SIG-M5 (cell line): ENCODE measurements at places on chromosomes 1 and 21.
A peak's percentile ranks its signal among the peaks of the same experiment; 100 is the strongest.

- peak; percentile 89 for DNase-seq
Observed at GRCh38 chr1:226001963-226002666, 3.0 kb upstream of the SDE2 start.

DNA sequence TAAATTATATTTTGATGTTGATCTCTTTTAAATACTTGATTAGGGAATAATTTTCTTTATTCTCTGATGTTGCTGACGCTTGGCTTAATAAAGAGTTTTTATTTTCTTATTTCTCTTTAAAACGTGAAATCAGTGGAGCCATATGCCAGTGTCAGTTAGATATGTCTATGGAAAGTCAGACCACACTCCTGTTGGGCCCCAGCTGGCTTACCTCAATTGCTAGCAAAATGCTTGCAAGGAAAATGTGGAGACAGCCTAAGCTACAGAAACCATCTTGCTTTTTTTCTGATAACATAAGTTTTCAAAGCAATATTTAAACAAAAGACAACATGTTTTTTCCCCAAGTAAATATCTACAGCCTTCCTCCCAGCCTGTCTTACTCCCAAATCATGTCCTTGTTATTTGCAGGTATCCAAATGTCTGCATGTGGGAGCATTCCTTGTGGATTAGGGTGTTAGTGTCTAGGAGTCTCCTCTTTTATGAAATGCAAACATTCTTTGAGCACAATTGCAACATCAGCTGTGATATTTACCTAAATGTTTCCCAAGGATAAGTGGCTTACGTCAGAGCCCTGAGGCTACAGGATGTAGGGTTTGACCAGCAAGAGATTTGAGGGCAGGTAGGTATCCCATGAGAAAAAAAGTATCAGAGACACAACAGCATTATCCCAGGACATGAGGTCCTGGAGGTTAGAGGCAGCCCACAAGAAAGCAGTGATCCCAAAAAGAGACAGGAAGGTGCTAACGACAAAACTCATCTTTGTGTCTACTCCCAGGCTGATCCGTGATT is 117.2 kb upstream of the KCNJ15 start:
- no peak for DNase-seq

GRCh38 chr1:230300322-230301301 is 125.5 kb downstream of the PGBD5 start:
- DNase-seq, result no peak

DNA sequence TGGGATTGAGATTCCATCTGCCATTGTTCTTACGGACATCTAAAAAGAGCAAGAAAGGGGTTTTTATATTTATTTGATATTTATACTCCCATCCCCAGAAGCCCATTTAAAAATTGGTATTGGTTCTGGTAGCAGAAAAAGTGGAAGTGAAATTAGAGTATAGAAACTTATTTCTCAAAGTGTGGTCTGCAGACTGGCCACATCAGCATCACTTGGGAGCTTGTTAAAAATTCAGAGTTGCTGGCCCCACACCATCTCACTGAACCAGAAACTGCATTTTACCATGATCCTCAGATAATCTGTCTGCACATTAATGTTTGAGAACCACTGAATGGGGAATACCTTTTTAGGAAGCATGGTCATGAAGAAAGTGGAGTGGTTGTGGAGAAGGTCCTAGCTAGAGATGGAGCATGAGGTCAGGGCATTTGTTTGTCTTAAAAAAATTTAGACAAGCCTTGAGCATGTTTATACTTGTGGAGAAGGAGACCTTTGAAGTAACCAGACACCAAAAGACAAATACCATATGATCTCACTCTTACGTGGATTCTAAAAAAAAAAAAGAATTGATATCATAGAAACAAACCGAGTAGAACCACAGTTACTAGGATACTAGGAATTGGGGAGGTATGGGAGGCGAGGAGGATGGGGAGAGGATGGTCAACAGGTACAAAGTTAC is 116.3 kb downstream of the ST6GALNAC3 start:
- no peak for DNase-seq

GRCh38 chr1:160373696-160374095 is 6.8 kb downstream of the NHLH1 start:
- no peak for DNase-seq

- DNase-seq, result no peak
Observed at GRCh38 chr1:231395076-231395997, 26.8 kb downstream of the EGLN1 start.

- no peak for DNase-seq
Observed at GRCh38 chr1:10812387-10812915, 16.0 kb upstream of the CASZ1 start.

- no peak for DNase-seq
Observed at GRCh38 chr1:14809191-14809981, 210.9 kb downstream of the KAZN start.

GRCh38 chr1:211738691-211739301 is 63.4 kb upstream of the NEK2 start:
- no peak for DNase-seq

DNA sequence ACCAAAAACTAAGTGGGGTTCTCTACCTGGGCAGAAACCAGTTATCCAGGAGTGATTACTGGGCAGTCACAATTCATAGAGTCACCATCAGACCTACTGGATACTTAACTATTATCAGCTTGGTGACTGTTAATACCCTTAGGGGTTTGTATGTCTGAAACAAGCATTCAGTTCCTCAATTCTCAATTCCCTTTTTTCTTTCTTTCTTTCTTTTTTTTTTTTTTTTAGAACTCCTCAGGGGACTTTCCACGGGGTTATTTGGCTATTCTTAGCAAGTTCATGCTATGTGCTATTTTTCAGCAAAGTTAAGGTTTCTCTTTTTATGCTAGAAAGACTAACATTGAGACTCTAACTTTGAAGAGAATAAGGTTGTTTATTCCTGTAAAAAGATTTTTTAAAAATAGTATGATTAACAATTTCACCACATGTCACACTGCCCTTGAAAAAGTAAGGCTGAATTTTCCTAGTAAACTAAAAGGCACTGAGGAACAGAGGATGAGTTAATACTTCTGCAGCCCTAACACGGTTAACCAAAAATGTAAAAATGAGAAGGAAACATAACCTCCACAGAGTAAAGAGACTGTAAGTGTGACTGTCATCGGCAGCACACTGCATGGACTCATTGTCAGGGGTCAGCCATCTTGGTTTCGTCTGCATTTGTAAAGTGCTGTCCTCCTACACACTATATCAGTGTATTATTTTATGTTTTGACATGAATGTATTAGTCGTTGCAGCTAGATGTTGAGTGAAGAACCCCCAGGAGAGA is 310.2 kb downstream of the NTNG1 start:
- DNase-seq, result no peak

- DNase-seq, result no peak
Observed at GRCh38 chr1:4020449-4020848, 120.4 kb upstream of the C1orf174 start.

- no peak for DNase-seq
Observed at GRCh38 chr1:157775101-157775870, 1.6 kb downstream of the FCRL2 start.

DNA sequence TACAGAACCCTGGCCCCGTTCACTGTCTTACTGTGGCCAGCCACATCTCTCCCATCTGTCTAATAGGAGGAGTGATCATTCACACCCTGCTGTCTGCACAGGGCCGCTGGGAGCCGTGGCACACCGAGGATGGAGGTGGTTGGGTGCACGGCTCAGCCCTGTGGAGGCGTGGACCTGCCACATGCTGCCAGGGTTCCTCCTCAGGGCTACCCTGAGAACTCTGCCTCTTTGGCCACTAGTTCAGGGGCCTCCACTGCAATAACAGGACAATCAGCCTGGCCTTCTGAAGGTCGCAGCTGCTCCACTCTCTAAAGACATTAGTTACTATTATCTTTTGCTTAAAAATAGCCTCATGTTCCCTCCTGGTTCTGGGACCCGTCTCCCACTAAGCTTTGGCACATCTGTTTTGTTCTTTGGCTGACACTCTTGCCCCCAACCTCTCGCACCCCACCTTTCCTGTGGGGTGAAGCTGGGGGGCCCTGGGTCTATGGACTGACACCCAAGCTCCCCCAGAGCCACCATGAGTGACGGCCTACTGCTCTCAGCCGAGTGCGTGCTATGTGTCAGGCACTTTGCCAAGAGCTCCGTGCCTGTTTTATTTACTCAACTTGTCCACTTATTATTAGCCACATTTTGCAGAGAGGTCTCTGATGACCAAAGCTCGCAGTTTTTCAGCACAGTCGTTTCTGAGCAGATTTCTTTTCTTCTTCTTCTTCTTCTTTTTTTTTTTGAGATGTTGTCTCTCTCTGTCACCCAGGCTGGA is 66.3 kb downstream of the ARHGEF10L start:
- no peak for DNase-seq

GRCh38 chr1:27087371-27088220 is 67.3 kb downstream of the SLC9A1 start:
- DNase-seq, result no peak

DNA sequence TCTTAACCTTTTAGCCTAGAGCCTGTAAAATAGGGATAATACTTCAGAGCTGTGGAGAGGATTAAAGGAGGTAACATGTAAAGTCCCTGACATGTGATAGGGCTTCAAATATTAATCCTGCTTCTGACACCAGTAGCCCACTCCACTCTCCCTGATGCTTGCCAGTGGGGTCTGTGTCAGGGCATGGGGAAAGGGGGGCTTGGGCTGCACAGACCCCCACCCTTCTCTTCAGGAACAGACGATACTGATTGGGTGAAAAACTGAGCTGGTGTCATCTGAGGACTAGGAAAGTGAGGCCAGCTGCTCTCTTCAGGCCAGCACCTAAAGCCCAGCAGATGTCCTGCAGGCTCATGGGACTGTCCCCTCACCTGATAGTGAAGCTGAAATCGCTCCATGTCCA is 27.0 kb upstream of the MEF2D start:
- no peak for DNase-seq

GRCh38 chr1:942864-943533 is 16.1 kb downstream of the NOC2L start:
- DNase-seq, result no peak

DNA sequence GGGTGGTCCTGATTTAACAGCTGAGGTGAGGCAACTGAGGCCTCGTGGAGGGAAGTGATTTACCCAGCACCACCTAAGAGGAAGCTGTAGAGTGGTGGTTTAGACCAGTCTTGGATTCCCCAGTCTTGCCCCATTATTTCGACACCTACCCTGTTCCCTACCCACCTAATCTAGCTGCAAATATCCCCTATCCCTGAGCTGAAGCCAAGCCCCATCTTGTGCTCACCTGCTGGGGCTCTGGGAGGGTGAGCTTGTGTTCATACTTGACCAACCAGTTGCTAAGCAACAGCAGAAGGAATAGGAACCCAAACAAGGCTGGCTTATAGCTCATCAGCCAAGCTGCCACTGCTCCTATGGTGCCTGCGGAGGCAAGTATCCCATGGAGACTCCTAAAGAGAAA is 2.0 kb downstream of the TEX46 start:
- DNase-seq, result no peak

GRCh38 chr1:9538669-9539164 is 548 bp upstream of the SLC25A33 start:
- no peak for DNase-seq

DNA sequence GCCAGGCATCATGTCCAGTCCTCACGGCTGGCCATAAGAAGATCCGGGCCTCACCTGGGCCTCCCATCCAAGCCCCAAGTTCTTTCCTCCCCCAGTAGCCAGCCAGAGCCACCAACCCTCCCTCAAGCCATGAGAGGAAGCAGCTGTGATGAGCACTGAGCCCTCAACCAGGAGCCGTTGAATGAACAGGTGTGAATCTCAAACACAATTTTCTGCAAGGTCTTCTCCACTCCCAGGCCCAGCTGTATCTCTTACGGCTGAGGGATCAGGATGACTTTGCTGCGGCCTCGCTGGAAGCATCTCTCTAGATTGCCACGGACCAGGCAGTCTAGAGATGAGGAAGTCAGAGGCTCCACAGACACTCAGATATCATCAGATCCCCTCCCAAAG is 9.8 kb upstream of the CLDN14 start:
- no peak for DNase-seq
